Fibroblast of skin of back (primary cell): ENCODE measurements at places on chromosomes 5 and 9.

DNA sequence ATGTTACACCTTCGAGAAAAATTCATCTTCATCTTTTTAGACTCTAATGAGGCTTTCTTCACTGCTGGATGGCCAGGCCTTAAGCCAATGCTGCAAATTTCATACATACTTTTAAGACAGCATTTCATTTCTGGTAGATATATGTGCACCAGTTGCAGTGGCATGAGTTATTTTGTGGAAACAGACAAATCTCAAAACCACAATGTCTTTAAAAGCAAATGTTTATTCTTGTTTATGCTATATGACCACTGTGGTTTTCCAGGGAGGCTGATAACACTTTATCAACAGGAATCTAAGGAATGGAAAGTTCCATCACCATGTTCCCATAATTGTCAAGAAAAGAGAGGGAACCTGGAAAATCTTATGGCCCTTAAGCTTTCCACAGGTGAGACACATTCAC, 27.7 kb downstream of the CDH9 start:
- no peak for DNase-seq

DNA sequence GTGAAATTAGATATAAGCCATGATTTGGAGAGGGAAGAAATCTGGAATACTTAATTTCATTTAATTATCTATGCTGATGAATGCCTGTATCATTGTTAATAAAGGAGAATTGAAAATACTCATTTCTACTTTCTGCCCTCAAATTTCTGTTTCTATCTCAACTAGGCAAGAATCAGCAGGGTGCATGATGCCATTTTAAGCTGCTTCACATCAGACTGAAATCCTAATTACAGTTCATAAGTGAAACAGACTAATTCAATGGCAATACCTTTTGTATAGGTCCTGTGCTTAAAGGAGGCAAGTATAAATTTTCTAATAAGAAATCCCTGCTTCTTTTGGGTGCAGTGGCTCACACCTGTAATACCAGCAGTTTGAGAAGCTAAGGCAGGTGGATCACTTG, 22.3 kb upstream of the TAL2 start:
- no peak for DNase-seq

- peak; percentile 74 for DNase-seq
Measured at GRCh38 chr5:5316334-5316733, 106.1 kb upstream of the ICE1 start.

DNA sequence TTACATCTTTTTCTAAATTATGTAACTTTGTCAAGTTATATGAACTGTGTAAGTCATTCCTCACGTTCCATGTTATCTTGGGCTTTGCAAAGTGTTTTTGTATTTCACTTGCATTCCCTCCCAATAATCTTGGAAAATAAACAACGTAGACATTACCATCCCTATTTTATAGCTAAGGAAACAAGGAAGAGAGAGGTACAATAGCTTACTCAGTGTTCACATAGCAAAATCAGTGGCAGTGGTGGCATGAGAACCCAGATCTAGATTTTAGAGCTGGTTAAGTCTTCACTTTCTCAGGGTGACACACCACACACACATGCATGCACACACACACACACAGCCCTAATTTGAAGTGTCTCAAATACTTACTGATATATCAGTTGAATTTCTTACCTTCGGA, 34.1 kb downstream of the NSA2 start:
- DNase-seq, result no peak

- DNase-seq, result no peak
Measured at GRCh38 chr9:74867483-74867882, 20.2 kb downstream of the TRPM6 start.

- no peak for DNase-seq
Measured at GRCh38 chr9:32218100-32218767, 166.2 kb upstream of the ACO1 start.

- peak; percentile 23 for DNase-seq
Measured at GRCh38 chr5:109703829-109704228, 14.1 kb downstream of the MAN2A1 start.

DNA sequence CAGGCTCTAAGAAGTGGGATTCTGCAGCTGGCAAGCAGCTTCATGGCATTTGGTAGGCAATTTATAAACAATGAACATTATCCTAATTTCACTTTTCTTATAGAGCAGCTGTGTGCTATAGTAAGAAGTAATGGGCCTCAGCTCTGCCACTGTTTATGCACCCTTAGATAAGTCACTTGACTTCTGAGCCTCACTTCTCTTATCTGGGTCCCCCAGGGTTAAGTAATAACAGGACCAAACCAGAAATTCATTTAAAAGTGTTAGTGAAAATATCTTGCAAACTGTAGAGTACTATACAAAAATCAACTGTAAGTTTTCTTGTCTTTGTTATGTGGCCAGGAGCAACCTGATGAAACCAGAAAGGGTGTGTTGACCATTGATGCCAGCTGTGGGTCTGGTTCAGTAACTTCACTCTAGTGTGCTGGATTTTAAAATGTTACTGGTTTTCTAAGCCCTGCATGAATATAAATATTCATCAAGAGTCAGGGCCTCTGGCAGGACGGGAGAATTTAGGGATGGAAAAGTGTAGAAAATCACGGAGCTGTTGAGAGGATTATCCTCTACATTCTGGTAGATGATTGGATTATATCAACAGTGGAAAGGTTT, 24.2 kb downstream of the TNFAIP8 start:
- no peak for DNase-seq

DNA sequence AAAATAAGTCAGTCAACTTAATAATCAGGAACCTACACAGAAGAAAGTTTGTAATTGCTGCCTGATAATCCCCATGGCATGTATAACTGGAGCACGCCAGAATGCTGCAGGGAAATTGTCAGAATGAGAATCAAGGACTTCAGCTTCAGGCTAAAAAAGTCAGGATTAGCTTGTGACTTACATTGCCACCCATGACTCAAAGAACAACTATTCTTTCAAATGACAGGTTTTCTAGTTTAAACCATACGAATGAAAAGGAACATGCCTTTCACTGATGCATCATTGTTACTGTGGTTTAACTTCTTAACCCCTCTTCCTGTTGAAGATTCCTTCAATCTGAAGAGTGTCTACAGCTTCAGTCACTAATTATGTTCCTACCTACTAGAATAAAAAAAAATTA, 112.4 kb downstream of the ISL1 start:
- DNase-seq, result peak; percentile 6

DNA sequence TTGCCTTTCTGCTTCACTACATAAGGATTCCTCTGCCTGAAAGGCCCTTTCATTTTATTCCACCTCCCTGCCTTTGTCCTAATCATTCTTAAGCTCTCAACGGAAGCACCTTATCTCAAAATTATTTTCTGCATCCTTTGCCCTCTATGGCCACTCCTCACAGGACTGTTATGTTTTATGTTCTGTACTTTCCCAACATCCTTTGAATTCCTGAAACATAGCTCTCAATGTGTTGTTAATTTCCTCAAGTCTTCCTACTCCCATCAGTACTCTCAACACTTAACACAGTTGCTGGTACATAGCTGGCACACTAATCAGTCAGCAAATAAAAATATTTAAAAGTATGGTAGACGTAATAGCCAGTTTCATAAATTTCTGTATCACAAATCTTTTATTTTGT, 193.0 kb downstream of the RFX3 start:
- peak; percentile 17 for DNase-seq

DNA sequence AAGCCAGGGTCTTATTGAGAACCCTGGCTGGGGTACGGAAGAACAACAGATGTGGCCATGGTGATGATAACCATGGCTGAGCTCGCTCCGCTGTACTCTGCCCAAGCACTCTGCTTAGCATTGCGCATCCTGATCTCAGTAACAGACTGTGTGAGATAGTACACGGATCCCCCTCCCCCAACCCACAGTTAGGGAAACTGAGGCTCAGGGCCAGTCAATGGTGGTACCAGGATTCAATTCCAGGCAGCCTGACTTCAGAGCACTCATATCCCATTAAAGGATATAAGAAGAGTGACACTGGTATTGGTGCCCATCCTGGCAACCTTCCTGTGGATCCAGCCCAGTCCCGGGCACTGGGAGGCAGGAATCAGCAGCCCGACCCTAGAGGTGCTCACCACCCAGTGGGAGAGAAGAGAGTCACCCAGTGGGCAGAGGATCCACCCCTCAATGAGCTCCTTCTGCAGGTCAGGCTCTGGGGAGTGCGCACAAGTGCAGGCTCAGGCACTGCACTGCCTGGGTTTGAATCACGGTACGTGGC, 26.5 kb upstream of the KIF12 start:
- no peak for DNase-seq

- no peak for DNase-seq
Measured at GRCh38 chr9:113349445-113350094, at the start of gene BSPRY. Gene BSPRY, plus strand, starts transcription at chr9:113349541. Its CDS starts 39 bp downstream, at chr9:113349580.

DNA sequence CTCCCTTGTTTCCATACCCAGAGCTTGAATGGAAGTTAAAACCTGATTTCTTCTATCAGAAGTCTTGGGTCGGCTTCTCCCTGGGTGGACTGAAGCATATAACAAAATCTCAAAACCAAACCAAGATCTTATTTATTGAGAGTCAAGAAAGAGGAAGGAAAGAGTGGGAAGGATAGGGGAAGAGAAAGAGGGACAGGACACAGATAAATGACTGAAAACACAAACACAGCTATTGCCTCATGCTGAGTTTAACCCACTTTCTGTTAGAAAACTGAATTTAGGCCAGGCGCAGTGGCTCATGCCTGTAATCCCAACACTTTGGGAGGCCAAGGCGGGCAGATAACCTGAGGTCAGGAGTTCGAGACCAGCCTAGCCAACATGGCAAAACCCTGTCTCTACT, 92.9 kb downstream of the PALM2AKAP2 start:
- DNase-seq, result no peak

DNA sequence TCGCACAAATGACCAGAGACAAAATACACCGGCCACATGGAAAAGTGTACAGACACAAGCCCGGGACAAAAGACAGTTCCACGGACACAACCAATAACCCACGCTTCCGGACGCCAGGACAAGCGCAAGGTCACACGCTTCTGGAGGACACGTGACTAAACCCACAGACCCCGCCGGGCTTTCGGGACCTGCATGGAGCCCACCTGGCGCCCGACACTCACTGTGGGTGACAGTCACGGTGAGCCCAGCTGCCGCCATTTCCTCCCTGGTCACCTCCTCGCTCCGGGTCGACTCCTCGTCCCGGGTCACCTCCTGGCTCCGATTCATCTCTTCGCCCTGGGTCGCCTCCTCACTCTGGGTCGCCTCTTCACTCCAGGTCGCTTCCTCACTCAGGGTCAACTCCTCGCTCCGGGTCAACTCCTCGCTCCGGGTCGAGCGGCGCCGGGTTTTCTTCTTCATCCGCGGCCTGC, 470 bp downstream of the BAG1 start:
- peak; percentile 18 for DNase-seq

DNA sequence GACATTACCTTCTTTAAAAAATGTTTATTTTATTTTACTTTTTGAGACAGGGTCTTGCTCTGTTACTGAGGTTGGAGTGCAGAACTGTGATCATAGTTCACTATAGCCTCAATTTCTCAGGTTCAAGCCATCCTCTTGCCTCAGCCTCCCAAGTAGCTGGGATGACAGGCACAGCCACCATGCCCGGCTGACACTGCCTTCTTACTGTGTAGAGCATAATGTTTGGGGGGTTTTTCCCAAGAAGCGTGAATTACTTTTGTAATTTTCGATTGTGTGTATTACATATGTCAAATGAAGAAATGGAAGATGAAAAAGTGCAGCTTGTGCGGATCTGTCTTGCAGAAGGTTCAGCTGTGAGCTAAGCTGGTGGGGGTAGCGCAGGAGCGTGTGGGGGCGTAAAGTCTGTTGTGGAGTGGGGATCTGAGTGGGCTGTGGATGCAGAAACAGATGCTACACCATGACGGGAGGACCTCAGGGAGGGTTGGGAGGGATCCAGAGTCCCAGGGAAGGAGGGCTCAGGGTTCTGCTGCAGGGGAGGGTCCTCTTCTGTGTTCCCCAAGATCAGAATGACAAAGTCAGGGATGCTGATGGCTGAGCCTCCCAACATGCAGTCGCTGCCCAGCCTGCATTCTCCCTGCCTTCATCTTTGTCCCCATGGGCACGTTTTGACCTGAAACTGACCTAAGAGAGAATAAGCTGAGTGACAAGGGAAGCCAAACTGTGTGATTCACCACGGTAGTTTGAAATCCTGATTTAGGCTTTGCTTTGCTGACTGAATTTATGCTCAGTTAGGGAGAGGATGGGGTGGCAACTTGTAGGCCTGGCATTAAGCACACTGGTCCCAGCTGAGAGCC, 6.8 kb upstream of the ANKRD33B start:
- DNase-seq, result peak; percentile 49

- DNase-seq, result no peak
Measured at GRCh38 chr5:75046366-75047142, 5.8 kb downstream of the GCNT4 start.

DNA sequence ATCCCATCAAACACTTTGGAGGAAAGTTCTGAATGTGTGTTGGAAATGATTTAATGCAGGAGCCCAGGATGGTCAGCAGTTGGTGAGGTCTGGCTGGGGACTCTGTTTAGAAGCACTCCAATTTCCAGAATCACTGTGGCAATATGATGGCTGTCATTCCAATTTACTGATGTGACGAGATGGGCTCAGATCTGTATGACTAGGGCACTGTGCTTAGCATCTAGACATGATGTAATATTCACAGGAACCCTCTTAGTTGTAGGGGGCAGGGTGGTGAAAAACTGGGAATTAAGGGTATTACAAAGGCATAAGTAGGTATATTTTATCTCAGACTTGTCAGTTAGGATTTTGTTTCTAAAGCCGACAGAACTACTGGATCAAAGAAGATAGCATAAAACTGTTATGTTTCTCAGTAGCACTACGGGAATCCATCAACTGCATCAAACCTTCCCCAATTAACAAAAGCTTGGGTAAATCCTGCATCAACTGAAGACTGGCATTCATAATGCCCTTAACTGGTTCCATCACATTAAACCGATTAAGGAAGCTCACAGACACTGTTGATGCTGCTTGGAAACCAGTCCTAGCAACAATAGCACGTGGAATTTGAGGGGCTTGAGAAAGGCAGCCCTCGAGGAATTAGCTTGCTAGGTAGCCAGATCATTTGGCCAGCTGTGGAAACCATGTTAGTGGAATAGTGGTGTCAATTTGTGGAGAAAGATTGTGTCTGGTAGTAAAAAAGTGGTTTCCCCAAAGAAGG, 86.1 kb downstream of the SV2C start:
- DNase-seq, result no peak

DNA sequence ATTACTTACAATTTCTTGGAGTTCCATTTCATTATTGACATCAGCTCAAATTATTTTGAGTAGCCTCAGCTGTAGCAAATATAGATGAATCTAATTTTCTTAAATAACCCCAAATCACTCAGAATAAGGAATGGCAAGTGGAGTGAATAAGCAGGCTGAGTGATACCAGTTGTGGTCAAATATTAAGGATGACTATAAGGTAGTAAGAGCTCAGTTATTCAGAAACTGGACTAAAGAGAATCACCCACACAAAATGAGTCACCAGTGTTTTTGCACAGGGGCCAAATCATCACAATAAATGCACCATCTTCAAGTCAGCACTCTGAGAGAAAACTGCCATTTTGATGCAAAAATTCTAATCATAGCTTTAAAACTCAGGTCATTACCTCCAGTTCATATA, 128.9 kb upstream of the TARS1 start:
- peak; percentile 94 for DNase-seq

DNA sequence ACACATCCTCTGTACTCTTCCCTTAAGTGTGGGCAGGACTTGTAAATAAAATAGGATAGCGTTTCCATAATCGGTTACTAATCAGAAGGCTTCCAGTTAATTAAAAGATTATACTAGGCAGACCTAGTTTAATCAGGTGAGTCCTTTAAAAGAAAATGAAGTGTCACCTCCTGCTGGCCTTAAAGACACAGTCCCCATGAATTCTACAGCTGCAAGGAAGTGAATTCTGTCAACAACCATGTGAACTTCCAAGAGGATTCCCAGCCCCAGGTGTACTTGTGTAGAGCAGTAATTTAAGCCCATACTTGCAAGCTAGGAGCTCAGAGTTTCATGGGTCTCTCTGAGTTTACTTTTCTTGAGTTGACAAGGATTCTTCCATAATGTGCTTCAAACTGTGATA, 918.3 kb downstream of the DTWD2 start:
- no peak for DNase-seq
